Activated CD4-positive, CD25-positive, alpha-beta regulatory T cell (primary cell): ENCODE measurements at places on chromosomes 12 and 14.

GRCh38 chr12:25438638-25439037 lies 114.4 kb downstream of the LMNTD1 start:
- no peak for DNase-seq

DNA sequence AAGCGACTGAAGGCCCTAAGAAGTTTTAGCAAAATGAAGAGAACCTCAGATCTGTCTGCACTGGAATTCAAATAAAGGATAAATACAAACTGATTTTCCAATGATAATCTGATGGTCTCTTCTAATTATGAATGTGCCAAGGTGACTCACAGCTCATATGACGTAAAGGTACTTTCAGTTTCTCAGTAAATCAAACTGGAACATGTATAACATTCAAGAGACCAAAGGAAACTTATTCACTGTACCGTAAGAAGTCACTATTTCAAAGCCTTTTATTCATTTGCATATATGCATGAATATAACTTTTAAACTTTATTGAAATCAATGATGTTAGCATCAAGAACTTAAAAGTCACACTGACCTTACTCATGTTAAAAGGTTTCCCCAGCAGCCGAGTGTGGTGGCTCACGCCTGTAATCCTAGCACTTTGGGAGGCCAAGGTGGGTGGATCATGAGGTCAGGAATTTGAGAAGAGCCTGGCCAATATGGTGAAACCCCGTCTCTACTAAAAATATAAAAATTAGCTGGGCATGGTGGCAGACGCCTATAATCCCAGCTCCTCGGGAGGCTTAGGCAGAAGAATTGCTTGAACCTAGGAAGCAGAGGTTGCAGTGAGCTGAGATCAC lies 52.2 kb downstream of the ATXN2 start:
- no peak for DNase-seq

DNA sequence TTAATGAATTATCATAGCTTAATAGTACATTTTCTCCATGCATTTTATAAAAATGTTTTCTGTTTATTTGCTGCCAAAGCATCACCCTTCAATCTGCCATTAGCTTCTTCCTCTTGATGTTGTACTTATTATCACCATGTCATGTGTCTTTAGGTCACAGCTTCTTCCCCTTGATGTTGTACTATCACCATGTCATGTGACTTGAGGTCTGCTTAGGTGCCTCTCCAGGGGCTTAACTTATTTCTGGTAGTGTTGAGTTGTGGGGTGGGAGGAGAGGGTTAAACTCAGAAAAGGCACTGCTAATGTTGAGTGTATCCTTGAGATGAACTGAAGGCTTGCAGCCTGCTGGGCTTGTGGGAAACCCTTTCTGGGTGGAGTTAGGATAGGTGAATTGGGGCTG lies 87.8 kb downstream of the DAAM1 start:
- DNase-seq = no peak

DNA sequence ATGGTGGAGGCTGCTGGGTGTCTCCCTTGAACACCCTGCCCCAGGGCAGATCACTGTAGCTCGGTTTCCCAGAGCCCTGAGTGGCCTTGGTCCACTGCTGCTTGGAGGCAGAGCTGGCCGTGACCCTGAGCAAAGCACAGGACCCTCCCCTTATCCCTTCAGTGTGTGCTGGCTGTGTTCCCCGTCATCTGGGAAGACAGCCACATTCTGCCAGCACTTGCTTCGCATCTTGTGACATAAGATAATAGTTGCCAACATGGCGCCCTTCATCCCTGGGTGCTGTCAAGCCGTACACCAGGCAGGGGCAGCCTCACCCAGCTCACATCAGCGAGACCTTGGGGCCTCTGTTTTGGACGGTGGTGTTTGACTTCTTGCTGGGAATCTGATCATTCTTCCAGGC lies 12.1 kb upstream of the ALDH2 start:
- no peak for DNase-seq

GRCh38 chr14:63717702-63718101 lies 10.2 kb downstream of the SGPP1 start:
- DNase-seq = no peak

- DNase-seq = no peak
Observed at GRCh38 chr14:95559203-95559602, 24.4 kb downstream of the GLRX5 start.

- no peak for DNase-seq
Observed at GRCh38 chr12:120685522-120685921, 1.4 kb upstream of the MLEC start.

- no peak for DNase-seq
Observed at GRCh38 chr12:53252349-53252916, 15.7 kb upstream of the ESPL1 start.

DNA sequence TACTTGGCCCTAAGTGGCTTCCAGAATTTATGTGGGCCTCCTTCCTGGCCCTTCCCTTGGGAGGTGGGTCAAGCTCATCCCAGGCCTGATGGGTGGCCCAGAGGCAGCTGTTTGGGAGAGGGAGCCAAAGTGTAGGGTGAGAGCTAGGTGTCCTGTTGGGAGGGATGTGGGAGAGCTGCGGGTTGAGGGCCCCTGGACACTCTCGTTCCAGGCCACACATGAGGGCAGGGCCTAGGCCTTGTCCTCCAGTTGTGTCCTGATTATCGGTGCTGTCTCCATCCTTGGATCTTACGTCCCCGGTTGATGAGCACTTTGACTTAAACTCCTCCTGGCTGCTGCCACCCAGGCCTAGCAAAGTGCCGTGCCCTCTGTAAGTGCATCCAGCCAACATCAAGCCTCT lies 177.5 kb upstream of the VASH1 start:
- no peak for DNase-seq

DNA sequence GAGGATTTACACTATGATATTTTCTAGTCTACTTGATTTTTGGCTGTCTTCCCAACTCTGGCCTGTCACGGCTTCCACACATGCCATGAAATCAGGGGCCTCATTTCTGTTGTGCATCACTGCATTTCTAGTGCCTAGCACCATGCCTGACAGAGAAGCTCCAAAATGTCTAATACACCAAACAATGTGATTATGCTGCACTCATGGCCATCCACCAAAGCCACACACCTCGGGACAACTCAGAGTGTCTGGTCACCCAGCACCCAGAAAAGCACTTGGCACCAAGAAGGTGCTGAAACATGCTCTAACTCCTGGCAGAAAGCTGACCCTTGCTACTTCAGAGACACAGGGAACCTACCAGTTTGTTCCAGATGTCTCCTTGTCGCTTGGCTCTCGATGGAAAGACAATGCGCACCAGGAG lies 11.3 kb downstream of the GCN1 start:
- DNase-seq = no peak

DNA sequence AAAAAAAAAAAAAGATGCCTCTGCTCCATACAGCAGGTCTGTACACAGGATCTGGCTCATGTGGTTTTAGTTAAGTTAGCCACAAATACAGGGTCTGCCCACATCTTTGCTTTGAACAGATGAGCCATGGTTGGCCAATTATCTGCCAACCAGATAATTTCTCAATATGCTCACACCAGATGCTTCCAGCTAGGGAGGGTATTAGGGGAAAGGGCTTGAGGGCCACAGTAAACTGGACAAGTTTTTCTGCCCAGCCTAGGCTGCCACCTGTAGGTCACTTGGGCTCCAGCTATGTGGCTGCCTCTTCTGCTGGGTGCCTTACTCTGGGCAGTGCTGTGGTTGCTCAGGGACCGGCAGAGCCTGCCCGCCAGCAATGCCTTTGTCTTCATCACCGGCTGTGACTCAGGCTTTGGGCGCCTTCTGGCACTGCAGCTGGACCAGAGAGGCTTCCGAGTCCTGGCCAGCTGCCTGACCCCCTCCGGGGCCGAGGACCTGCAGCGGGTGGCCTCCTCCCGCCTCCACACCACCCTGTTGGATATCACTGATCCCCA lies 776 bp downstream of the RDH5 start:
- no peak for DNase-seq

DNA sequence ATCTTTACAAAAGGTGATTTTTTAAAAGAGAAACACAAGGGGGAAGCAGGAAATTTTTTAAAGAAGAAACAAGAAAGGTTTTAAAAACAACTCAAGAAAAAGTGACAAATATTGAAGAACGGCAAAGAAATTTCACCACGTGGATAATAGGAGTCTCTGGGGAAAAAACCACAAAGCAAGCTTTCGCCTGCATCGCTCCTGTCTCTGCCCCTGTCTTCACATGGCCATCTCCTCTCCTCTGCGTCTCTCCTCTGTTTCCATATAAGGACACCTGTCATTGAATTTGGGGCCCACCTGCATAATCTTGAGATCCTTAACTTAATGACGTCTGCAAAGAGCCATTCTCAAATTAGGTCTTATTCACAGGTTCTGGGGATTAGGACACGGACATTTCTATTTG lies 175.8 kb downstream of the ETV6 start:
- DNase-seq = no peak

DNA sequence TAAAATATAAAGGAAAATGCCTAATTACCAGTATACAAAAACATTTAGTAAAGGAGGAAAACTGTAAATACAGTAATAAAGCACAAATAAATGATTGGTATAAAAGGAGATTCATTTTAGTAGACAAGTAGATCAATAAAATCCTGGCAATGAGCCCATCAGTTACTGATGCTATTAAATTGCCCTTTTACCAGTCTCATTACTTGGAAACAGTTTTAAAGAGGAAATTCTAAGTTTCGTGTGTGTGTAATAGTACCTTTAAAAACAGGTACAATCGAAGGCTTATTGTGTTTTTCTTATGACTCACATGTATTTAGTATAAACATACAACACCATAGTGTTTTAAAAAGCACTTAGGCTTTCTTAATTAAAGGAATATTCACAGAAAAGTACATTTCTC lies 46.4 kb upstream of the SYT10 start:
- no peak for DNase-seq

DNA sequence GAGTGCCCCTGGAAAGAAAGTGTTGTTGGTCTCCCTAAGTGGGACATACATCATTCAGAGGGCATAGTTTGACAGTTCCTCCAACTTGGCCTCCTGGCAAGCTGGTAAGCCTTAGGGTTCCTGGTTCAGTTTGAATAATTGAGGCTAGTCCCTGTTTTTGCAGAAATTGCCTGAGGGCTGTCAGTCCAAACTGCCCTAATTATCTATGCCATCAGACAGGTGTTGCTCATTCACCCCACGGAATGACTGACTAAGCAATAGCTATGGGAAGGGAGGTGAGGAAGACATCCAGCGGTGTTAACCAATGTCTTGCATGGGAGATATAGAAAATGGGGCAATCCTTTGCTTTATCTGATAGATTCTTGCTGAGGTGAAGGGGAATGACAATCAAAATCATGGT lies 37.6 kb downstream of the SPTSSA start:
- no peak for DNase-seq

- peak; percentile 41 for DNase-seq
Observed at GRCh38 chr12:124545508-124546418, 21.6 kb downstream of the NCOR2 start.

GRCh38 chr12:29249930-29250329 lies 100.9 kb downstream of the FAR2 start:
- no peak for DNase-seq

DNA sequence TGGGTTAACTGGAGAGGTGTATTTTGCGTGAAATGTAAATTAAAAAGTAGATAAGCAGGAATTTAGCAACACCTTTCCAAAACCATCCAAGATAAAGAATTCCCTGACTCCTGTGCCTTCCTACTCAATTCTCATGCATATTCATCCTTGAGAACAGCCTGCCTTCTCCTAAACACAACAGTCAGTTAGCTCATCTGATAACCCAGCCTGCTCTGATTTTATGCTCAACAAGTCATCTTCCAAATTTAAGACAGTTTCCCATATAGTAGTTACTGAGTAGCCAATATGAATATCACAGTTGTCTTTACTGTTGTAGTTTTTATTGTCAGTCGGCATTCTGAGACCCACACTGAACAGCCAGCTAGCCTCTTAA lies 27.1 kb downstream of the CPNE8 start:
- no peak for DNase-seq

GRCh38 chr12:69984241-69984640 lies 159.2 kb downstream of the MYRFL start:
- no peak for DNase-seq

GRCh38 chr14:66619952-66620351 lies 112.0 kb downstream of the GPHN start:
- no peak for DNase-seq

DNA sequence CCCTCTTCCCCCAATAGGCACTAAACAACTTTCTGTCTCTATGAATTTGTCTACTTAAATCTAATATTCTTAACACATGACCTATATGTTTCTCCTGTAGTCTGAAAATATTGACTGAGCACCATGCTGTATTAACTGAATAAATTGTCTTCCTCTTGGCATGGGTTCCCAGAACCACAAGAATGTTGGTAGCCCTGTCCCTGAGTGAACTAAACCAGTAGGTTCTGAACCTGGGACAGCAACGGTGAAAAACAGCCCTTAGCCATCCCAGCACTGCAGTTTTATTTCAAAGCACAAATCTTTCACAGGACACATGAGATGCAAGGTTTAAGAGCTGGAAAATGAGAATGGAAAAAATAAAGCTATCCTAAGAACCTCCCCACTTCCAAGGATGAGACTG lies 20.4 kb upstream of the HSP90B1 start:
- DNase-seq = no peak

DNA sequence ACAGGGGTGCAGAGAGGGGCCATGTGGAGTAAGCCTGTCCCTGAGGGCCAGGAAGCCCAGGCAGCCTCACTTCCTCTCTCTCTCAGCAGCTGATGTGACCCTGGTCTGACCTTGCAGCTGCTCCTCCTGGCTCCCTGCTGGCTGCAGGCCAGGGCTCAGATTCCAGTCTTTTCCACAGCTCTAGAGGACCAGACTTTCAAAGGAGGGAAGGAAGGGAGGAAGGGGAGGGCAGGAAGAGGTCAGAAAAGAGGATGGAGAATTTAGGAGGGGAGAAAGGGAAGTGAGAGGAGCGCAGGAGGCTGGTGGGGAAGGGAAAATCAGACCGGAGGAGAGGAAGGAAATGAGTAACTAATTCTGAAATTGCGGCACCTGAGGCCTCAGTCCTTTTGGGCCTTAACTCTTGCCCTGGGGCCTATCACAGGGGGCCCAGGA lies 40.9 kb upstream of the VASH1 start:
- DNase-seq = no peak

DNA sequence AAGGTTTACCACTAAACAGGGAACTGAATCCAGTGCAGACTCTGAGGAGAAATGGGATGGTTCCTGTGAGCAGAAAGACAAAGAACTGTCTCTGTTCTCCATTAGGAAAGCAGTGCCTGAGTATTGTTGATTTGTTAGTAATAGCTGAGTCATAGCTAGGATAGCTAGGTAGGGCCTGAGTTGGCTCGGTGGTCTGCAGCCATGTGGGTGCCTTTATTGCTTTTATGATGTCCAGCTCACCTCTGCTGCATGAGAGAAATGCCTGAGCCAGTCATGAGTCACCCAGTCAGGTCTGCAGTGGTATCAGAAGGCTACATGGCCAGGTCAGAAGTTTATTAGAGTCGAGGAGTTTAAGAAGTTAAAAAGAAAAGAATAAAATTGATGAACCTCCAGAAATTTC lies 24.2 kb downstream of the TRHDE start:
- DNase-seq = no peak

- DNase-seq = no peak
Observed at GRCh38 chr12:64450711-64451486, 1.0 kb upstream of the TBK1 start.
